Daoy (cell line): ENCODE measurements at places on chromosomes 1 and 21.

DNA sequence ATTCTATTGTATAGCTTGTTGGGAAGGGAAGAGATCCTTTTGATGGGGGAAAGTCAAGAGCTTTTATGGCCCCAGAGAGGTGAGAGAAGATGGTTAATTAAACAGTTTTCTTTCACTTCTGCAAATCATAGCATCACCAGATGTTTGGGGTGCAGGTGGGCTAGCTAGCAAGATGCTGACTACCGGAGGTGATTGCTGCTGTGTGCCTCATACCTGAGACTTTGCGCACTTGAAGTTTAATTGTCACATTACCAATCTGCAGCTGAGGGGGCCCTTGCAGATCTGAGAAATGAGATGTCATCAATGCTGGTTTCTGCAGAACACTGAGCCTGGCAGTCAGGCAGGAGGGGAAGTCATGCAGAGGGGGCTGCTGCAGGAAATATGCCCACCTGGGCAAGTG lies 73.9 kb downstream of the SNRPE start:
- DNase-seq, result no peak

GRCh38 chr1:25503551-25504426 lies 39.6 kb upstream of the LDLRAP1 start:
- DNase-seq, result peak; percentile 52

DNA sequence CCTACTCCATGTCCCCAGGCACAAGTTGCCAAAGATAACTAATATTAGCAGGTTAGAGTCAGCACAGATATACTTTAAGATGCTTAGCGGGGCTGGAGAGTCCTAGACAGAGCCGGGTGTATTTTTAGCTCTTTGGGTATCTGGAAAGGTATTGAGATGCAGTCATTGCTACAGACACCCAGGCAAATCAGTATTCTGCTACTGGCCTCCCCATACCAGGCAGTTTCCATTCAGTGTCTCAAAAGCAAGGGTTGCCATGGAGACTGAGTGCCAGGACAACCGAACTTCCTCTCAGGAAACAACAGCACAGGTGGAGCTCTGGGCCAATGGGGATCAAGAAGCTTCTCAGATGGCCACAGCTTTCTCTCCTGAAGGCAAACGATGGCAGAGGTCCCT lies 45.3 kb downstream of the KCNC4 start:
- DNase-seq, result no peak

- DNase-seq, result no peak
These were observed 10.7 kb upstream of the DNASE2B start for GRCh38 chr1:84387480-84388163.

GRCh38 chr1:67208217-67208616 lies 42.0 kb downstream of the IL23R start:
- no peak for DNase-seq

- no peak for DNase-seq
These were observed 20.8 kb downstream of the GNAT2 start for GRCh38 chr1:109598655-109599054.

DNA sequence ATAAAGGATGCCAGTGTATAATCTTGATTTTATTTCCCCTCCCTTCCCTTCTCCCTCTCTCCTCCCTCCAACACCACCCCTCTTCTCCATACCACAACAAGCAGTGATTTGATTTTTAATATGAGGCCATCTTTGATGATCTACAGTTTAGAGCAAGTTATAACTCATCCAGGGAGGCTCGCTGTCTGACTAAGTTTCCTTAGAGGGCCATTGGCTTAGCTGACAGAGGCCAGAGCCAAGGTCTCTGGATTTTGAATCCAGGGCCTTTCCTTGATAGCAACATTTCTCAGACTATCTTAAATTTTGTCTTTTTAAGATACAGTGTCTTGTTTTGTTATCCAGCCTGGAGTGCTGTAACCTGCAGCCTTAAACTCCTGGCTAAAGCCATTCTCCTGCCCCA lies 431.0 kb upstream of the USP24 start:
- DNase-seq, result no peak

DNA sequence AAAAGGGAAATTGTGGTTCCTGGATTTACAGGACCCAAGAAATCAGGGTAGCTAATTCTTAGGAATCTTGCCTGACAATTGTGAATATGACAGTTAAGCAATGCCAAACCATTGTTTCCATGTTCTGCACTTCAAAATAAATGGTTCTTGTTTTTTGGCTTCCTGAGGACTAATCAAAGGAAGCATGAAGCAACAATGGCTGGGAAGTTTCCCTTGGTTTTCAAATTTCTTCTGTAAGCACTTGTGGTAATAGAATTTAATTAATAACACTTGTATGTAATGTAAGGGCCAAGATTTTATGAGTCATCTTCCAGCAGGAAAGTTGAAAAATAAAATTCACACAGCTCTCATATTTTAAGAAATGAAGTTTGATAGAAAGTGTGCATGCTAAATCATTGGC lies 31.7 kb downstream of the JAM2 start:
- no peak for DNase-seq

DNA sequence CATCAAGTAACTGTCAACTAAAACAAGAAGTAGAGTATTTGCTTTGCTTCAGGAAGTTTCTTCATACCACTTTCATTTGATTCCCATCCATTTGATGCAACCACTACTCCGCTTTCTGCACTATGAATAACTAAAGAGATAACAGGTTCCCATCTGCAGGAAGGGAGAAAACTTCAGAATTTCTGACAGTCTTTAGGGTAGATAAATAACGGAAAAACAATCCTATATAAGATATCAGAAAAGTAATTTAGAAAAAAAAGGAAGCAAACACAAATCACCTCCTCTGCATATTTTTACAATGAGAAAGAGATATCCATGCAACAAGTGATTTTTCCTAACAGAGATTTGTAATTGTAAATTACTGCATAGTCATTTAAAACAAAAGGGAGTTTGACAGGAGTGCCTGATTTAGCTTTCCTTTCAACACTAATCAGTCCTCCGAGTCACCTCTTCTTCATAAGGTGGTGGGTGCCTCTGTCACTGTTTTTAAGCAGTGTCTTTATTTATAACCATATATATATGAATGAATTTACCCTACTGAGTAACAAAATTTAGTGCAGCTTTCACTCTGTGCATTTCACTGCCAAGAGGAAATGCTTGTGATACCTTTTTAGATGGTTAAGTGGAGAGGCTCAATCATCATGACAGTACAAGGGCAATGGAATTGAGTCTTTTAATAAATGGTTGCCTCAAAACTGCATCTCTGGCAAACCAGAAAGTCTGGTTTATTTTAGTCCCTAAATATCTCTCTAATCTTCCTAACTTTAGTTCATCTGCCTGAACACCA lies 1920.4 kb downstream of the MRPL39 start:
- no peak for DNase-seq

DNA sequence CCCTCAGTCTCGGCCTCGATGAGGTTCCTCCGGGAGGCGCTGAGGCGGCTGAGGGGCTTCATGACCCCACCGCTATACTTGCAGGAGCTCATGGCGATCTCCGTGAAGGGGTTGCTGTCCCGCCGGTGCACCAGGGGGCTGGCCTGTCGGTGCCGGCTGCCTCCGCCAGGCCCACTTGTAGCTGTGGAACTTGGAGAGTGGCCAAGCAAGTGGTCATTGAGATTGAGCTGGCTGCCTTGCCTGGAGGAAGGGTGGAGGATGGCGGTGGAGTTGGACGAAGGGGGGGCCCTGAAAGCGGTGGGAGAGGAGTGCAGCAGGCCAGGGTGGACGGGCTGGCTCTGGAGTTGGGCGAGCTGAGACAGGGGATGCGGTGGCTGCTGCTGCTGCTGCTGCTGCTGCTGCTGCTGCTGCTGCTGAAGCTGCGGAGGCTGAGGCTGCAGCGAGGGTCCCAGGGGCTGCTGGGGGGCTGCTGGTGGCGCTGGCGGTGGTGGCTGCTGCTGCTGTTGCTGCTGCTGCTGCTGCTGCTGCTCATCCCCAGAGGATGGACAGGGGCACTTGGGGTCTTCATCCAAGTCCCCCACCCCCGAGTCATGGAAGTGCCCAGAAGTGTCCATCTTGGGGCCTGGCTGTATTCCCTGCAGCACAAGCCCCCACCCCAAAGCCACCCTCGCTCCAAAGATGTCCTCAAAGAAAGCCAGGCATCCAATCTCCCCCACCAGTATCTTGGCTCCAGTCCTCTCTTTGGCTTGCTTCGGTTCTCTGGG lies 548 bp downstream of the KCNN3 start:
- peak; percentile 84 for DNase-seq

- peak; percentile 57 for DNase-seq
These were observed 31.3 kb upstream of the CLCA4 start for GRCh38 chr1:86515597-86515996.
